ENCODE measurements at places on chromosomes 12 and 14.

DNA sequence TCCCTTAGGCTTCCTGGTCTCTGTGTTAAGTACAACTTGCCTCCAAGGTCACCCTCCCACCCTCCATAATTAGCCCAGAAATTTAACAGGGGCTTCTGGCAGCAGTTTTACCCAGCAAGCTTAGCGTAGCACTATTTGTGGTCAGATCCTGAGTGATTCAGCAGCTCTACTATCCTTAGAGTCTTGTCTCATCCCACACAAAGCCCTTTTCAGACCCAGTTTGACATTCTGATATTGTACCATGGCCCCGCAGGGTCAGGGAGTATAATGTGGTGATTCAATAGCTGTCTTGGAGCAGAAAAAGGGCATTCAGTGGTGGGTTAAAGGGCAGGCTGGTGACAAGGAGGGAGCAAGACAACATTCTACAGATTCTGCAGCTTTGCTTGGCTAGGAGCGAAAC, 153.8 kb upstream of the DDHD1 start:
- no peak for DNase-seq

GRCh38 chr12:54019091-54019811, 9.0 kb upstream of the HOXC6 start:
- DNase-seq: no peak

DNA sequence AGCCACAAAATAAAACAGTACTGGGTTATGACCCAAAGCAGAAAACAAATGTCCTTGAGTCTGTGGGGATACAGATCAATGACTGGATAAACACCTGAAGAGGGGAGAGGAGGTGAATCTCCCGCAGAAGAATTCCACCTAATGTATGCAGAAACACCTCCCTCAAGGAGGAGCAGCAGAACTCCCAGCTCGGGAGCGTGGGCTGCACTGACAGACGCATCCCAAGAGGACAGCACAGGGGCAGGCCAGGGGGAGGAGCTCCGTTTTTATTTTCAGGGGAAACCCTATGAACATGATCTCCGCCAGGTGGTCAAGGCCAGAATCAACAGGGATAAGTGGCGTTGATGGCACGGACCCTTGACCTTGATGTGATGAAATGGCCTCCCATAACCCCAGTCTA, 41.8 kb upstream of the PPP2R5C start:
- DNase-seq: no peak

DNA sequence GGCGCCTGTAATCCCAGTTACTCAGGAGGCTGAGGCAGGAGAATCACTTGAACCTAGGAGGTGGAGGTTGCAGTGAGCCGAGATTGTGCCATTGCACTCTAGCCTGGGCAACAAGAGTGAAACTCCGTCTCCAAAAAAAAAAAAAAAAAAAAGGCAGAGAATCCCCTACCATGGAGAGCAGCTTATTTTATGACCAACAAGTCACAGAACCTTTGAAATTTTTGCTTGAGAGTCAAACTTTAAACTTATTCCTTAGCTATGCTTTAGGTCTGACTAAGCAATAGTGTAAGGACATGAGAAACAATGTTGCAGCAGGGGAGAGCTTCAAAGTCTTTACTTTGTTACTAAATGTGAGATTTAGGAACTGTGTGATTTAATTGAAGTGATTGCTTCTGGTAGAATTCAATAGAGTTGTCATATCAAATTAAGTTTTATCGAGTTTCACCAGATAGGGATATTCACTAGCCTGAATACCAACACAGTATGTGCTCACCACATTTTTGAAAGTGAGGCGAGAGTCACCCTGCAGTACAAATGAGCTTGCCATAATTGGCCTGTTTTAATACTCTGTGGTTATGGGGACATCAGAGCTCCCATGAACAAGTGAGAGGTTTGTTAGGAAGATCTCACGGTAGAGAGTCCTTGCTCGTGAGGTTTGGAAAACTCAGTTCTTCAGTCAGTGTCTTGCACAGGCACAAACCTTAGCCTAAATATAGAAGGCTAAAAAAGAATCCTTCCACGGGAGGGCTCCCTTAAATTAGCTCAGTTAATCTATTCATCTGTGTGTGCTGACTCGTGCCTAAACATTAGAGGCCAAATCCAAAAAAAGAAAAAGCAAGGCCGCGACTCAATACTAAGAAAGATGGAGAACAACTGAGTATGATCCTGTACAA, 108.6 kb downstream of the SAMD4A start:
- no peak for DNase-seq

DNA sequence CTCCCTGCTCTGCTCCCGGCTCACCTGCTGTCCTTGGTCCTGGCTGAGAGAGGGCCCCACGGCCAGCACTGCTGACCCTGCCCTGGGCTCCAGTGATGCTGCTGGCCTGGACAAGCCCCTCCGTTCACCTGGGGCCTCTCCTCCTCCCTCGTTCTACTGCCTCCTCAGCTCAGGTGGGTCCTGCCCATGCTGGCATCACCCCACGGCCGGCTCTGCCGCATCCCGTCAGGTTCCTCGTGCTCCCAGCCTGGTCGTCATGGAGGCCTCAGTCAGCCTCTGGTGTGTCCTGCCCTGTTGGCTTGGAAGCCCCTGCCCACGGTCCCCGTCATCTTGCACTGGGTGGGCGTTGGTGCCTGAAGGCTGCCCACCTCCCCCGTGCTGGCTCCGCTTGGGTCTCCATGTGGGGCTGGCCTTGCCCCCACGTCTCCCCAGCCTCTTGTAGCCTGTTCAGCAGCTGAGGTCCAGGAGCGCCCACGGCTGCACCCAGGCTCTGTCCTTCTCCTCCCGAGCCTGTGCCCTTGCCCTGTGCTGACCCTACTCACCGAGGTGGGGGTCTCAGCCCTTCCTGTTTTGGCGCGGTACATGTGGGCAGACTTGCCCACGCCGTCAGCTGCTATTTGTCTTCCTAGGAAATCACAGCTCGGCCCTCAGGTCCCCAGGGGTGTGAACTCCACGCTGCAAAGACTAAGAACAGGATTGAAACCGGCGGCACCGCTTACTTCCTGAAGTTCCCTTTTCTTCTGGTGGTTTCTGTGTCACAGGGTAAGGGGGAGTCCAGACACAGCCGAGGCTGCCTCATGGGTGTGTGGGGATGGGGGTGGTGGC, 121.6 kb downstream of the TMEM121 start:
- DNase-seq: no peak

DNA sequence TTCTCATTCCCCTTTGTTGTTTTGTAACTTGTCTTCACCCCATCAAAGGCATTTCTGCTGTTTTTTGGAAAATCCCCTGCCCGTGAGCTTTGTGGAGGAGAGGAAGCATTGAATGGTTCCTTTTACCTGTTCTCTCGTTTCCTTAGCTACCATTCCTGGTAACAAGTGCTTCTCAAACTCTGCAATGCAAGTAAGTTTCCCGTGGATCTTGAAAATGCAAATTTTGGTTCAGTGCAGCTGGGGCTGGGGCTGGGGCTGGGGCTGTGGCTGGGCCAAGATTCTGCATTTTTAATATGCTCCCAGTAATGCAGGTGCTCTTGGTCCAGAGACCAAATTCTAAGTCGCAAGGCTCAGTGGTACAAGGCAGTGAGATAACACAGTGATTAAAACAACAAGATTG, 151.6 kb downstream of the TTLL5 start:
- DNase-seq: no peak

- no peak for DNase-seq
Observed at GRCh38 chr12:78087363-78087675, 256.6 kb downstream of the NAV3 start.

DNA sequence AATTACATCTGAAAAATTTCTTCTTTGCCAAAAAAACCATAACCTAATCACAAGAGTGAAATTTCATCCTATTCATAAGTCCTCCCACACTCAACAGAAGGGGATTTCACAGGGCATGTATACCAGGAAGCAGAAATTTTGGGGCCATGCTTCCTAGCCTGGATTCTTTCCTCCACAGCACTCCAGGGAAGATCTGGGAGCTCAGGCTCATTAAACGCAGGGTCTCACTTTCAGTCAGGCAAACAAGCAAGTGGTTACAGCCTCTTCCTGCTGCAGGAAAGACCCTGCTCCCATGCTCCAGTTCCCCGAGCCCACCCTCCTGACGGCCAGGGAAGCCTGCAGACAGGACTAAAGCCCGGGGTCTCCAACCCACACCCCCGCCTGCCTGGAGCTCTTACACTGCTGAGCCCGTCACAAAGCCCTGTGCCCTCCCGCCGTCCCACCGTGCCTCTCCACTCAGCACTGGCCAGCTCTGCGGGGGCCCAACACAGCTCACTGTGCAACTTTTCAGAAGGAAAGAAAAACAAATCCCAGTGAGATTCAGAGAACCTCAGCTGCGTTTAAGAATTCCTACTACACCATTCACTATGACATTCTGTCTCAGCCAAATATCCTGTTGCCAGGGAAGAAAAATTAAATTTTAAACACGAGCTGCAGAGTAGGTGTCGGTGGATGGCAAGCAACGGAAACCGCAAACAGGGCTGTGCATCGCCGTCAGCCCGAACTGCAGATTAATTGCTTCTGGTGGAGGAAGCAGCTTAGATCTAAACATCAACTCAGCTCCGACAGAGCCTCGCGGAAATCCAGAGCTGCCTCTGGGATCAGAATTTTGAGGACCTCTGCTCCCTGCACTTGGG, 106.7 kb upstream of the SFSWAP start:
- DNase-seq: no peak

DNA sequence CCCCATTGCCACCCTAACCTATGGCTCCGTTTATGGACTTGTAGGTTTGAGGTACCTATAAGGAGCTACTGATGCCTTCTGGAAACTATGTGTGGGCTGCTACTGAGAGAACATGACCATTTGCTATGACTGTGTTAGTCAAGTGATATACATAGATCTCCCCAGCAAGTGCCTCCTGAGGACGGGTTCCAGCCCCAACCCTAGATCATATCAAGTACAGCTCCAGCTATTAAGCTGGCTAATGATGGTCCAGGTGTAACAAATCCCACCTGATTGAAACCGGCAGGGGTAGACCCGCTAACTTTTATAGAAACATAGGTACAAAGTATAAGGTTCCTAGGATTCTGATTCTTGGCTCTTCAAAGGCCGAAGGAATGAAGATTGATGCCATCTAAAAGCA, 23.7 kb downstream of the NINJ2 start:
- DNase-seq: no peak

GRCh38 chr14:25231004-25231403, 181.1 kb upstream of the STXBP6 start:
- DNase-seq: no peak

- DNase-seq: no peak
Observed at GRCh38 chr14:101836135-101836534, 74.6 kb downstream of the PPP2R5C start.

GRCh38 chr14:50785457-50786063, 45.4 kb downstream of the NIN start:
- DNase-seq: no peak

- no peak for DNase-seq
Observed at GRCh38 chr12:12460935-12461922, 101.4 kb downstream of the DUSP16 start.

Measured in cardiac septum (tissue), 1 donor.